ENCODE measurements at places on chromosomes 7 and 10.

DNA sequence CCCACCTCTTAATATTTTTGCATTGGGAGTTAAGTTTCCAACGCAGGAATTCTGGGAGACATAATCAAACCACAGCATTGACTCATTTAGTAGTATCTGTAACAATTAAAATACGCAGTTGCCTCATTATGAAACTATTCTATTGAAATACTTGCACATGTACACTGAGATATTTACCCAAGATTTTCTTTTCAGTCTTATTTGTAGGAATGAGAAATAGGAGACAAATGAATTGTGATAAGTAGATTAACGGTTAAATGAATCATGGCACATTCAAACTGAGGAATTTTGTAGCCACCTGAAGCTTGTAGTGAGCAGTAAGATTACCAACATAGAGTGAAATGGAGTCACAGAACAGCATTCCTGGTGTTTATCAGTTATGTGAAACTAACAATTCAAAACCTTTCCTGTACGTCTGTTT is 18.1 kb downstream of the RP9 start:
- no peak for DNase-seq

- DNase-seq: no peak
Measured at GRCh38 chr7:125592331-125592730, 662.7 kb upstream of the POT1 start.

DNA sequence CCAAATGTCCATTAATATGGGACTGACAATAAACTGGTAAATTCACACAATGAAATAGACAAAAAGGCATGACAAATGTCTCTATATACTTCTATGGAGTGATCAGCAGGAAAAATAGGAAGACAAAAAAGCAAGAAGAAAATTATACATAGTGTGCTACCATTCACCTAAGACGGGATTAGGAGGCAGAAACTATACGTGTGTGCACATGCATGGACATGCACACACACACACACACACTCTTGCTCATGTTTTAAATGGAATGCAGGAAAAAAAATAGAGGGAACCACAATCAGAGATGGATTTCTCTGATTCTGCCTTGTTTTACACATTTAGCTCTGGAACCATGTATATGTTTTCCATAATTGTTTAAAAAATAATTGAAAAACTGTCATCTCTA is 119.0 kb downstream of the ZFAND4 start:
- DNase-seq: no peak

DNA sequence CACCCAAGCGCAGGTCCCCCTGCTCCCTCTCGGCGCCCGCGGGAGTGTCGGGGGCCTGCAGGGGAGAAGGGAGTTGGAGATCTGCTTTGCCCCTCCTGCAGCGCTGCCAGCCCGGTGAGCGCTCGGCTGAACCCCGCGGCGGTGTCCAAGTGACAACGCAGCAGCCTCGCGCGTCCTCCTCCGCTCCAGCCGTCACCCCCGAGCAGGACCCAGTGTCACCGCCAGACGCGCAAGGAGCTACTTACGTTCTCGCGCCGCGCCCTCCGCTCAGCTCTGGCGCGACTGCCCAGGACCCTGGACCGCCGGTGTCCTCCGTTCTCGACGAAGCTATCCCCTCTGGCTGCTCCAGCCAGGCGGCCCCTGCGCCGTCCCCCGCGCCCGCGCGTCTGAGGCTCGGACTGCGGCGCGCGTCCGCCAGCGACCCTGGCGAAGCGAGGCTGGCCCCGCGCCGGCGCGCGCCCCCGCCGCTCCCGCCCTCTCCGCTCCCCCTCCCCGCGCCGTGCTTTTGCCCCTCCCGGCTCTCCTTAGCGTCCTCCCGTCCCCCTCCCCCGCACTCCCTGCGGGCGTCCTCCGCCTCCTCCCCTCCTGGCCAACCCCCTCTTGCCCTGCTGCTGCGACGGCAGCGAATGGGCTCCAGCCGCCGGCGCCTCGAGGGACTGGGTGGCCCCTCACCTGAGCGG is at the start of gene NRCAM:
TSS of gene NRCAM (minus strand) at position 439 of the 680 bp plus-strand sequence. CDS start 216,372 bp downstream, outside the sequence.
- DNase-seq: peak; percentile 48

DNA sequence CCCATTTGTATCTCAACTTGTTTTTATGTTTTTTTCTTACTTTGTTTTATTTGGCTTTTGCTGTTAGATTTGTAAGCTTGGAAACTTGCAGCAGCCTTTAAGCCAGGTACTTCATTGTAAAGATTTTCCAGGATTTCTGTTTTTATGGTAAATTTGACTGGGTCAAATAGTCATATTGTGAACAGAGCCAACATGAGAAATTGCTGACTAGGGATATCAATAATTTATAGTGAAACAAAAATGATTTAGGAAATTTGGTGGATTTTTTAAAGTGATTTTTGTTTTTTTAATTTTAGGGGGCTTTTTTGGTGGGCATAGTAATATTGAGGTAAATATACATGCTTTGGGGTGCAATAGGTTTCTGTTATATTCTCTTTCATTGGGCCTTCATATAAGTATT is 22.2 kb downstream of the SP4 start:
- DNase-seq: no peak

GRCh38 chr10:73956476-73957359 is 41.2 kb upstream of the VCL start:
- DNase-seq: peak; percentile 31

GRCh38 chr10:45425621-45426563 is 51.9 kb downstream of the ALOX5 start:
- DNase-seq: no peak

- no peak for DNase-seq
Measured at GRCh38 chr7:1352656-1353271, 106.5 kb downstream of the MICALL2 start.

GRCh38 chr10:61971003-61971325 is 69.5 kb downstream of the ARID5B start:
- DNase-seq: no peak

DNA sequence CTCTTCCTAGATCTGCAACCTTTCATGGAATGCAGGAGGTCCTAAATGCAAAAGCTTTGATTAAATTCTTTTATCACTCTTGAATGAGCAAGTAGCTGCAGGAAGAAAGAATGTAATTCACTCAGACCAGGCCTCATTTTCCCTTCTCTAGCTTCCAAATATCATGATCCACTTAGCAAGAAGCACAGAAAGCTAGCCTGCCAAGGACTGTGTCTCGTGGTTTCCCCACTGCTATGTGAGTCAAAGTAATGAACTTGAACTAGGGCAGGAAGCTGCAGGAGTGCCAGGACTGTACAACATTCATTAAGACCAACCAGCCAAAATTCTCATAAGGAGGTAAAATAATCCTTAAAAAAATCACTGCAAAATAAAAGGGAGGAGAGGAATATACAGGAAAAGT is 379.2 kb downstream of the CALN1 start:
- DNase-seq: no peak
